ENCODE measurements at places on chromosomes 16 and 17.

DNA sequence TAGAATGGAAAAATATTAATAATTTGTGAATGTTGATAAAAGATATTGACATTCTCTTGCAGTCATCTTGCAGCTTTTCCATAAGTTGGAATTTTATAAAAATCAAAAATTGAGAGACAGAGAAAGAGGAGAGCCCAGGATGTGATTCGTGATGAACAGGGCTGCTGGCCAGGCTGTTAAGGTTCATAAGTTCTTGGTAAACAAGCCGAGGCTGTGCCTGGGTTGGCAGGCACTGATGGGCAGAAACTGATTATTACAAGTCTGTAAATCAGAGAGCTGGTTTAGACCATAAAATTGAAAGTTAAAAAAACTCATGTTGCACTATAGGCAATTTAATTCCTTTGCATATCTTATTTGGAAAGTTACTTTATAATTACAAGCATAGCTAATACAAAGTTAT is 533.7 kb downstream of the HAPSTR1 start:
- DNase-seq, result no peak

- DNase-seq, result no peak
Measured at GRCh38 chr17:58402047-58402446, 15.3 kb downstream of the RNF43 start.

DNA sequence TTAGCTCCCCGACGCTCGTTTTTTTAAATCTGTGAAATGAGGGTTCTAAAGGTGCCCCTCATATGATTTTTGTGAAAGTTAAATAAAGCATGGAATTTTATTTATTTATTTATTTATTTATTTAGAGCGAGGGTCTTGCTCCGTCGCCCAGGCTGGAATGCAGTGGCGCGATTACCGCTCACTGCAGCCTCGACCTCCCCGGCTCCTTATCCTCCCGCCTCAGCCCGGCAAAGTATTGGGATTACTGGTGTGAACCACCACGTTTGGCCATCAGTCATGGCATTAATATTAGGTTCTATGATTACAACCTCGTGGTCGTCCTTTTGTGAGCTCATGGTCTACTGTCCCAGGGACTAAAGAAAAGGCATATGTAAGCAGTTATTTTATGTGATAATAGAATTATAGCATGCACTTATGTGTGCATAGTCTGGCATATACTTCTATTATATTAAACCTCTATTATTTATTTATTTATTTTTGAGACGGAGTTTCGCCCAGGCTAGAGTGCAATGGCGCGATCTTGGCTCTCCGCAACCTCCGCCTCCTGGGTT is 557 bp upstream of the LUC7L start:
- DNase-seq, result no peak

GRCh38 chr16:4380119-4381063 is 8.7 kb downstream of the VASN start:
- no peak for DNase-seq

DNA sequence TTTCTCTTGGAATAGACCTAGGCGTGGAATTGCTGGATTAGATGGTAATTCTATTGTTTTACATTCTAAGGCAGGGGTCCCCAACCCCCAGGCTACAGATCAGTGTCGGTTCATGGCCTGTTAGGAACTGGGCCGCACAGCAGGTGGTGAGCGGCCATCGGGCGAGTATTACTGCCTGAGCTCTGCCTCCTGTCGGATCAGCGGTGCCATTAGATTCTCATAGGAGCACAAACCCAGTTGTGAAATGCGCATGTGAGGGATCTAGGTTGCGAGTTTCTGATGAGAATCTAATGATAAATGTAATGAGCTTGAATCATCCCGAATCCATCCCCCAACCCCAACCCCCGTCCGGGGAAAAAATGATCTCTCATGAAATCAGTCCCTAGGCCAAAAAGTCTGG is 23.0 kb downstream of the NLRC5 start:
- DNase-seq, result no peak

- DNase-seq, result no peak
Measured at GRCh38 chr17:47301831-47302230, 21.9 kb upstream of the EFCAB13 start.

DNA sequence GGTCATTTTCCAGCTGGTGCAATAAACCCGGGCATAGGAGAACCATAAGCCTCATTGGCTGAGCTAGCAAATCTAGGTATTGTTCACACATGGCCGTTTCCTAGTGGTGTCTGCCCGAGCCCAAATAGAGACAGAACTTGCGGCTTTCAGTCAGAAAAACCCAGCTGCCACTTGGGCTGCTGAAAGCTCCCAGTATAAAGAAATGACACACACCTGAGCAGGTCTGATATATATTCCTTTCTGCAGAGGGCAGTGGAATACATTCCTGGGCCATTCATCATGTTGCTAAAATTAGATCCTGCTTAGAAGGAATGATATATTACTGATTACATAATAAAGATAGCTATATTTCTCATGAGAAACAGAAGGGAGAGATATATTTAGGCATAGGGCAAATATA is 83.9 kb upstream of the IRX5 start:
- no peak for DNase-seq

DNA sequence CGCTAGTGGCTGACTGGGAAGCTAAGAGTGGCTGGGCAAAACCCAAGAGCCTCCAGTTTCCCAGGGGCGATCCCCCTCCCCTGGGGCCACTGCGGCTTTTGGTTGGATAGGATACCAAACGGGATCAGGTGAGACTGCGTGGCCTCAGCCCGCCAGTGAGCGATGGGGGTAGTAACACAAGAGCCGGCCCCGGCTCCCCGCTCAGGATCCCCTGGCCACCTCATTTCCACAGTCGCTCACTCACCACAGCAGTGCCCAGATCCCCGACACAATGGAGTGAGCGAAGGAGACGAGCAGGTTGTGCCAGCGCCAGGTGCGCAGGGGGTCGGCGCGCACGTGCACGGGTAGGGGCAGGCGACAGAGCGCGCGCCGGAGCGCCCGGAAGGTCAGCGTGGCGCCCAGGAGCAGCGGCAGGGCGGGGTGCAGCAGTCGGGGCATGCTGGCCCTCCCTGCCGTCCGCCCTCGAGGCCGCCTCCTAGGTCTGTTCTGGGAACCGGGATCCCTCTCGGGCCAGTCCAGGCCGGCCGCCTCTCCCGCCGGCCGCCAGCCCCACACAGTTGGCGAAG is 290 bp downstream of the TLCD1 start:
- DNase-seq, result peak; percentile 36

DNA sequence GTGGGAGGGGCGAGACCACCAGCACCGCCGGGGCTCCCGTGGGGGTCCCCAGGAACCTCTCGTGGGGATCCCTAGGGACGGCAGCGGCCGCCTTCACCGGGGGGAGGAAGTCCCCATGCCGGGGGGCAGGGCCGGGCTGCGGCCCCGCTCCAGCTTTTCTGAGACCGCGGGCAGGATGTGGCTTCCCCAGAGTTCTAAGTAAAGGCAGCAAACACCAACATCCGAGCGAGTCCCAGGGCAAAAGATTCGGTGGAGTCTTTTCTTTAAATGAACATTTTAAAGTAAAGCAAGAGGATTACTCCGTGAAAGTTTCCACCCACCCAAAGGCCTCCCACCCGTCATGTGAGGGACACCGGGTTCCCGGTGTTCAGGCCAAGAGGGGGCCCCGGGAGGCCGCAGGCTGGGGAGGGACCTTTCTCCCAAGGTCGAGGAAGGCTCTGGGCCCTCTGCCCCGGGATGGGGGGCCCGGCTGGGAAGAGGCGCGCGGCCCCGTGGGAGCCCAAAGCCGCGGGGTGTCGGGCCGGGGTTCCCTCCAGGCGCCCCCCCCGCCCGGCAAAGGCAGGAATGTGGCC is 137.2 kb upstream of the RPH3AL start:
- DNase-seq, result peak; percentile 51

DNA sequence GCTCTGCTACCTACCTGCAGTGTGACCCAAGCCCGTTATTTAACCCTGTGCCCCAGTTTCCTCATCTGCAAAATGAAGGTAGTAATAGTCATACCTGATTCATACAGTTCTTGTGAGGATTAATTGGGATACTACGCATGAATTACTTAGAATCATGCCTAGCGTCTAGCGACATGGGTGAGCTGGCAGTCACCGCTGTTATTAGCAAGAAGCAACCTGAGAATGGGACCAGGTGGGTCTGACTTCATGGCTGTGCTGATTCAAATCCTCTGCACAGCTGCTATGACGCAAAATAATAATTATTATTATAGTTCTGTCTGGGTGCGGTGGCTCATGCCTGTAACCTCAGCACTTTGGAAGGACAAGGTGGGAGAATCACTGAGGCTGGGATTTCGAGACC is 7.9 kb downstream of the SOCS1 start:
- no peak for DNase-seq

GRCh38 chr17:76079956-76080767 is 1.2 kb downstream of the ZACN start:
- no peak for DNase-seq

GRCh38 chr16:51119973-51120729 is 30.9 kb downstream of the SALL1 start:
- DNase-seq, result no peak

GRCh38 chr17:74569020-74570003 is 2.0 kb upstream of the CD300H start:
- DNase-seq, result no peak

DNA sequence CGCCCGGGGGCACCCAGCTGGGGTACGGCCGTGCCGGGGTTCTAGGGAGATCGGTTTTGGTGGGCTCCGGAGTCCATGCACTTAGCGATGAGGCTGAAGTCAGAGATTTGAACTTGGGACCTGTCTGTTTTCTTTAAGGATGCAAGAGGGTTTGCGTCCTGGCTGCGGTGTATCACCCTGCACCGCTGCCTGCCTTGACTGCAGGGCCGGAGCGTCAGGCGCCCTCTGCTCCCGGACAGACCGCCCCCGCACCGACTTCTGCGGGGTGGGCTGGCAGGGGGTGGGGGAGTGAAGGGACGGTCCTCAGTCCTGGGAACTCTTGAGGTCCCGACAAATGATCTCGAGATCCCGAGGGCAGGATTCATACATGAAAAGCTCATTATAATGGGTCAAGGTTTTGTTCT is 701 bp downstream of the PDP2 start:
- DNase-seq, result no peak

- no peak for DNase-seq
Measured at GRCh38 chr16:3358871-3359270, 3.2 kb downstream of the OR2C1 start.

GRCh38 chr17:4722678-4723240 is 8.5 kb upstream of the MED11 start:
- DNase-seq, result no peak
